Right ventricle myocardium superior (tissue), 1 donor: ENCODE measurements at places on chromosomes 5 and 9. TPM values are rescaled to one million over a fixed set of nuclear protein-coding genes. Genes with fewer than 3 reads are reported as not detected.
A peak's percentile ranks its signal among the peaks of the same experiment; 100 is the strongest.

OR1N1 gene
- total RNA-seq = not detected

- no peak for DNase-seq
Measured at GRCh38 chr9:132690696-132691095, 20.4 kb downstream of the GTF3C4 start.

DNA sequence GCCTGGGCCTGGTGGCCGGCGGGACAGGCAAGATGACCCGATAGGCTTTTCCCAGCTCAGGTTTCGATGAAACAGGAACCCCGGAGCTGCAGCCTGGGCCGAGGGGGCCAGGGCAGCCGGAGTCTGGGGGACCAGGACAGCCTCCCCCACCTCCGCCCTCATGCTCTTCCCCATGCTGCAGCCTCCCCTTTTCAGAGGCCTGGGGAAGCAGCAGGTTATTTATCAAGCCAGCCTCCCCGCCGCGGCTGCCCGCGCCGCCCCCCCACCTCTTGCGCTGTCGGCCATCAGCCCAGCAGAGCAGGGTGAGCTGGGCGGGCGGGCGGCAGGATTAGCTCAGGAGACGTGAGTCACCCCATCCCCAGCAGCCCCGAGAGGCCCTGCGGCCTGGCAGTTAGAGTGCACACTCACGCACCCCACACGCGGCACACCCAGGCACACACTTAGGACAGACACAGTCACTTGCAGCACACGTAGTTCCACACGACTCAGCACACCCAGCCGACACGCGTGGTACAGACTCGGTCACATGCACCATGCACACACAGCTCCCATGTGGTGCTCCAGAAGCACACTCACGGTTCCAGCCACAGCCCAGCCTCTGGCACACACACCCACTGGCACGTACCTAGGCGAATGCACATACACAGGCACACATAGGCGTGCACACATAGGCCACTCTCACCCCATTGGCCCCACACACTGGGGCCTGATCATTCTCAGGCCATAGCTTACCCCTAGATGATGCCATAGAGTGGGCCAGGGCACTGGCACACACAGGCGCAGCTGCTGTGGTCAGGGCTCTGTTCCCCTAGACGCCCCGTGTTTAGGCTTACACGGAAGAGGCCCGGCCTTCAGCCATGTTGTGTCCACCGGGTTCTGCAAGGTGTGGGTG, 13.0 kb downstream of the CXXC5 start:
- peak; percentile 90 for DNase-seq

DNA sequence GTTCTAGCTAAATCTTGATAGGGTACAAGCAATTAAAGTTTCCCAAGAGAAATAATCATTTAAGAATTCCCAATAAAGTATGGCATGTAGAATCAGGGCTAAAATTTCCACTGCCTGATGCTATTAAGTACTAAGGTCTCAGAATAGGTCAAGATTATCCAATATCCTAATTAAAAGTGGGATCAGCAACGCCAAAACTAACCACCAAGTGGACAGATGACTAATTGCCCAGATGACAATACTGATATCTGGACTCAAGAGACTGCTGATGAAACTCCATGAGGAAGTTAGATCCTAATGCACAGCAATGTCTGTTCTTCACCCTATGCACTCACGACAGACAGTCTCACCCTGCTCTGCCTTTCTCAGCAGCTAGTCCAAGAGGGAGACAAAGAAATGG, 14.3 kb downstream of the DEPDC1B start:
- no peak for DNase-seq

DNA sequence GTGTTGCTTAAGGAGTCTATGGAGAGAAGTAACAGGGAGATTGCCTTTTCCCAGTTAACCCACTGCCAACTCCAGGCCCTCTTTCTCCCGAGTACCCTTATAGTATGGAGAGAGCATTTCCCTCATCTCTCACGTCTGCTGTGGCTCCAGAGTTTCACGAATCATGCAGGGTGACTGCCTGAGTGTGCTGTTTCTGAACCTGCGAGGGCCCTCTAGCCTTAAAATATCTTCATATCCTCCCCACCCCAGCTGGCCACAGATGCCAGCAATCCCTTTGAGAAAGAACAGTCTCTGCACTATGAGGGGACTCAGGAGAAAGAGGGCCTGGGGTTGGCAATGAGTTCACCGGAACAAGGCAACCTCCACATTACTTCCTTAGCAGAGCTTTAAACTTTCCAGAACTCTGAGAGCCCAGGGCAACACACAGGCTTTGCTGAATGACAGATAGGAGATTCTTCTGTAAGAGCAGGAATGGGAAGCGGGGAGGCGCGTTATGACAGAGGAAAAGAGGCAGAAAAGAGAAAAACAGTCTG, 81.6 kb upstream of the ANKH start:
- DNase-seq = no peak

DNA sequence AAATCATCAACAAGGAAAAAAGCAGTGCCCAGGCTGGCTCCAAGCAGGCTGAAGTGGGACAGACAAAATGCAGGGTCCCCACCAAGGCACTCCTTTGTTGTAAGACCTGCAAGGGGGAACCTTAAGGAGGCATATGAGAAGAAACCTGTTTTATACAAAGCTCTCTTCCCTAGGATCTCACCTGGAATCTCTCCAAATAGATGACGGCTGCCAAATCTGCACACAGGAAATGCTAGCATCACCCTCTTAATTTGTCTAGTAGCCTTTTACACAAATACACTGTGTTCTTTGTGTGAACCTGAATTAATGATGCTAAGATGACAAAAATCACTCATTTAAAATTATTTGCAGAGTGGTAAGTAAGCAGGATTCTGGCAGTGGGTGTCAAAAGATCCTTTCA, 280.2 kb downstream of the SPOCK1 start:
- no peak for DNase-seq
